EL (cell line): ENCODE measurements at places on chromosomes 5 and 9.

DNA sequence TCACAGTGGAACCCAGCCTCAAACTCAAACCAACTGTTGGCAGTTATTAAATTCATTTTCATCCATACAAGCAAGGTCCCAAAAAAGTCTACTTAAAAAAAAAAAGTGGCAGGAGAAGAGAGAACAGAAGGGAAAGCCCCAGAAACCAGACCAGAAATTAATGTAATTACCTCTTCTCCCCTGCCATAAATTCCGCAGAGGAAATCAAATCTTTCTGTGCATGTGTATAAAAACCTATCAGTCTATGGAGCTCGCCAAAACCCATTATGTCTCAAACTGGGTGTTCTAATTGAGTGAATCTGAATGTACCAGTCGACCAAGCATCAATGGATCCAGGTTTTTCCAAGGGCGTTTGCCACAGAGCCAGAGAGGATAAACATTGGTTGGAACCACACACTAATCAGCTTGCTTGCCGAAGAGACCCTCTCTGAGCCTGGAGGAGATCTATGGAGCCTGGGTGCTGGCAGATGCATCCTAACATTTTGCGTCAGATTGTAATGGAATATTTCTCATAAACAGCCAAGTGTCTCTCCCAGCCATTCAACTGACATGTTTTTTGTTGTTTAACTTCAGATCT, 7.9 kb upstream of the HAND1 start:
- DNase-seq: no peak

DNA sequence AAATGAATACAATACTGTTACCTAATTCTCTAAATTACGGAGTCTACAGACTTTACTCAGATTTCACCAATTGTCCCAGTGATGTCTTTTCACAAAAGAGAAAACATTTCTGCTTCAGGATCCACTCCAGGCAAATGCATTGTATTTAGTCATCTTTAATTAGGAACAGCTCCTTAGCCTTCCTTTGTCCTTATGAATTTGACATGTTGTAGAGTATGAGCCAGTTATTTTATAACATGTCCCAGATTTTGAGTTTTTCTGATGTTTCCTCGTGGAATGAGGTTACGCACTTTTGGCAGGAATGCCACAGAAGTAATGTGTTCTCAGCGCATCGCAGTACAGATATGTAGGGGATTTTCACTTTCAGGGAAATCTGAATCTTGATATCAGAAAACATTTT, 10.5 kb downstream of the HABP4 start:
- peak; percentile 19 for DNase-seq

DNA sequence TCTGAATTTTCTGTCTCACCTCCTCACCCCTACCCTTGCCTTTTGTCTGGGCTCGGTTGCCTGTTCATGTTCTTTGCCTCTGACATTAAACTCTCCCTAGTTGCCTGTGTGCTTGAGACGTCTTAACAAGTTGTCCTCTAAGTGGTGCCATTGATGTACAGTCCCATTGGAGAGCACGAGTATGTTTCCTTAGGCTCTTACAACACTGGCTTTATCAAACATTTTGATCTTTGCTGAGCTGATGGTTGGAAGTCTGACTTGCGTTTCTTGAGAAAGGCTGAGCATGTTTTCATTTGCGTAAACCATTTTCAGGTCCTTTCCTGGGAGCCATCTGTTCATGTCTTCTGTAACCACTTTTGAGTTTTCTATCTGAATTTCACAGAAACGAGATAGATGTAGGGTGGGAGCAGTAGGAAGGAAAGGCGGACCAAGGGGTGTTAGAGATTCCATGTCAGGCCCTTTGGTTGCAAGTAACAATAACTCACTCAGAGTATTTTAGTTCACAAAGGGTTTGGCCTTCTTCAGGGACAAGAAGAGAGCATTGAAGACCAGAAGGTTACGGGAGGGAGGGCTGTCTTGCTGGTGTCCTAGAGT, 35.4 kb downstream of the OTULIN start:
- no peak for DNase-seq

- DNase-seq: peak; percentile 85
Measured at GRCh38 chr9:99365233-99365980, 143.3 kb downstream of the SEC61B start.

- no peak for DNase-seq
Measured at GRCh38 chr9:111712369-111712768, 51.0 kb downstream of the GNG10 start.

- DNase-seq: peak; percentile 89
Measured at GRCh38 chr9:112112519-112112918, 62.6 kb downstream of the SUSD1 start.

DNA sequence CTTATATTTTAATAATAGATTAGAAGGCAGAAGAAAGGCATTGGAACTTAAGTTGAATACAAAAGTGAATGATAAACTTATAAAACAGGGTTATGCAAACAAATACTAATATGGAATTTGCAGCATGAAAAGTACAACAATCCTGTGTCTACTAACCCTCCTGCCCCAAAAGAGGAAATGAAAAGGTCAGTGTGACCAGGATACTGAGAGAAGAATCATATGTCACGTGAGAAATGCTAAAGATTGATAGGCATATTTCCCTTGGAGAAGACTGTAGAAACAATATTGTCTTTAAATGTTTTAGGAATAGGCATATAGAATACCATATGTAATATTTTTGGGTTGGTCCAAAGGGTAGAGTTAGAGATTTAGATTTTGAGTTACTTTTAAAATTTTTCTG, 3.8 kb downstream of the WDR36 start:
- no peak for DNase-seq

- no peak for DNase-seq
Measured at GRCh38 chr5:112867411-112867810, 6.3 kb downstream of the SRP19 start.

GRCh38 chr5:169415948-169416347, 115.0 kb upstream of the SLIT3 start:
- no peak for DNase-seq

- DNase-seq: no peak
Measured at GRCh38 chr5:169547508-169547907, 36.1 kb upstream of the SPDL1 start.

- no peak for DNase-seq
Measured at GRCh38 chr5:16450163-16450562, 15.4 kb downstream of the ZNF622 start.

- peak; percentile 51 for DNase-seq
Measured at GRCh38 chr9:108468364-108468763, 387.4 kb downstream of the ACTL7B start.

DNA sequence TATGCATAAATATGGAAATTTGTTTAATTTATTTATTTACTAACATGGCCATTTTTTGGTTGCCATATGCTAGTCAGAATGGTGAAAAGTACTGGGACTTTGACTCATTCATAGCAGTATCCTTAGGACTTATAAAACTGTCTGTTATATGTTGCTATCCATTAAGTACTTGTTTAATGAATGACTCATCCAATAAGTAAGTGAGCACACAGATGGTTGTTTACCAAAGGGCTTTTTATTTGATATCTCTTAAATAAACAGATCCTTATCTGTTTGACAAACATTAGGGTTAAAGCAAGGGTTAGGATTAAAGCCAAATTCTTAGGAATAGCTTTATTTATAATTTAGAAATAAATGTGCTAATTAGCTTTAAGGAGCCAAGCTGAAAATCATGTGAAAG, 183.4 kb downstream of the FBXO4 start:
- DNase-seq: no peak

GRCh38 chr5:14204785-14205321, 61.7 kb downstream of the TRIO start:
- peak; percentile 83 for DNase-seq

DNA sequence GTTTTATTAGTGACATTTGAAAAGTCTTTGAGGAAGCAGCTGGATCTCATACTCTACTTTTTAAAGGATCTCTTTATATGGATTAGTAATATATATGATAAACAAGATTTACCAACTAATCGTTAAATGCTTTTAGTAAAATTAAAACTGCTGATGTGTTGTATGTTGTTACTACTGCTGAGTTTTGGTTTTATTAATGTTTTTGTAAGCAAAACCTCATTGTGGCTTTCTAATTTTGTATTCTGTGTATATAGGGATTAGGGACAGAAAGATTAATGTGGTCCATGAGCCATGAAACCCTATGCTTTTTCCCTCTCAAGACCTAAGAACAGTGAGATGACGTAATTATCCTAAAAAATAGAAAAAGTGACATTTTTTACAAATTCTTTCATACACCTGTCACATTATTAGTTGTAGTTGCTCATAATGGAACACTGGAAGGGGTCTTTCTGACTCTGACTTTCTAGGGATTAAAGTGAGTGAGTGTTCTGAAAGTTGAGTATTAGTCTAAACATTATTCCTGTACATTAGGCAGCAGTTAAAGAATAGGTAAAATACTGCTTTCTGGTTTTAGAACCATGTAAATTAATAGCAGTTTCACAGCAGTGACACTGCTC, 85.9 kb downstream of the SLC12A2 start:
- no peak for DNase-seq

DNA sequence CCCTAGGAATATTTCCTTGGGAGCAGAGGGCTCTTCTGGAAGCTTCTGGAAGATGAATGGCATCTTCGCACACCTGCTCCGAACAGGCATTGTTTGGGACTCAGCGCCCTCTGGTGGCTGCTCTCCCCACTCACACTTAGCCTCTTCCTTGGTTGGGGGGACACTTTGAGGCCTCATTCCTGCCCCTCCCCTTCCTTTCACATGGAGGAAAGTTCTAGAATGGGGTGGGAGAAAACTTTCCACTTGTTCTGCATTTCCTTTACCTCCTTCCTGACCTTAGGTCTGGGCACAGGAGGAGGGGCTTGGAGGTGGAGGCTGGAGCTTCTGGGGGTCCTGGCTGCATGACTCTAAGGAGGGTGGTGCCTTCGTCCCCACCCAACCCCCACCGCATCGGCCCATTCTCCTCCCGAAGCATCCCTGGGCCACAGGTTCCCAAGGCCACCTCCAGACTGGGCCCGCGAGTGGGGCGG, 19.3 kb upstream of the SMIM32 start:
- peak; percentile 42 for DNase-seq

- no peak for DNase-seq
Measured at GRCh38 chr5:167155387-167156005, 1135.9 kb upstream of the WWC1 start.

DNA sequence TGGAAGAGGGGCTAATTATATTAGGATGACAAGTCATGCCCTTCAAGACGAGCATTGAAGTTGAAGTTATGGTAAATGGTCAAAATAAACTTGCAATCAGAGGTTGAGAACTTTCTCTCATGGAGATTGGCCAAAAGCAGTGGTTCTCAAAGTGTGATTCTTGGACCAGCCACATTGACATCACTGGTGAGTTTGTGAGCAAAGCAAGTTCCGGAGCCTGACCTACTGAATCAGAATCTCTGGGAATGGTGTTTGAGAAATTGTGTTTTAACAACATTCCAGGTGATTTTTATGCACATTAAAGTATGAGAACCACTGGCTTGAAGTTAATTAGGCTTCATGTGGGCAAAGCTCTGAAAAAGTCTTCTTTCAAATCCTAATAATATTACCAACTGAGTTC, 403.5 kb downstream of the ZSWIM6 start:
- DNase-seq: no peak

- no peak for DNase-seq
Measured at GRCh38 chr9:111463048-111463447, 21.1 kb downstream of the ECPAS start.

- DNase-seq: no peak
Measured at GRCh38 chr5:164518741-164519080, 1013.3 kb downstream of the MAT2B start.

DNA sequence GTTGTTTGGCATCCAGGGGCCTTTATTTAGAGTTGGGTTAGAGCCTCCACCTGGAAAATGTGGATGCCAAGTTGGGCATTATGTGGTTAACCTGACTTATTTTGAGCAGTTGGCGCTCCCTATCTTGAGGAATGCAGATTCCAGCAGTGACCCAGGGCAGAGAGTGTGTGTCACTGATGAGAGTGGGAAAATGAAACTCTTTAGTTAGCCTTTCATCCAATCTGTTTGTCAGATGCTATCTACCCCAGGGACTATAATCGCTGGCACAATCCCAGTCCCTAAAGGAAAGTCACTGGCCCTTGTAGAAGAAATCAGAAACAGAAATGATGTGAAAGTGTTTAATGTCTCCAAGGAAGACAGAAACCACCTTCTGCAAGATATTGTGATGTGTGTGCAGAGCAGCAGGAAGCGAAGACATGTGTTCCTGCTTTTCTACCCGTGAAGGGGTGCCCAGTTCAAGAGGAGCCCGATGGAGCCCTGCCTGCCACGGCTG, 10.2 kb upstream of the STING1 start:
- peak; percentile 70 for DNase-seq

DNA sequence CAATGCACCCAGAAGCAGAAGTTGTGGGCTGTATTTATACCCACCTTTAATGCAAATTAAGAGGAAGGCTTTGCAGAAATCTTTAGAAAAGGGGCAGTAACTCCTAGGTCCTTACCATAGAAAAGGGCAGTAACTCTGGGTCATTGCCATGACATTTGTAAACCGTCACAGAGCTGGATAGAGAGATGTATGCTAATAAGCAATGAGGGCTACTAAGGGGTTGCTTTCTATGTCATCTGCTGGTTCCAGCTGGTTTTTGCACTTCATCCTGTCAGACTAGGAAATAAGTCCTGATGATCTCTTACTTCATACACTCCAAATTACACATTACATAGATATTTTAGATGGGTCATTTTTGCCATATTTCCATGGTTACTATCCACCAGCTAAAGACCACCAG, 299.1 kb upstream of the TYRP1 start:
- no peak for DNase-seq

DNA sequence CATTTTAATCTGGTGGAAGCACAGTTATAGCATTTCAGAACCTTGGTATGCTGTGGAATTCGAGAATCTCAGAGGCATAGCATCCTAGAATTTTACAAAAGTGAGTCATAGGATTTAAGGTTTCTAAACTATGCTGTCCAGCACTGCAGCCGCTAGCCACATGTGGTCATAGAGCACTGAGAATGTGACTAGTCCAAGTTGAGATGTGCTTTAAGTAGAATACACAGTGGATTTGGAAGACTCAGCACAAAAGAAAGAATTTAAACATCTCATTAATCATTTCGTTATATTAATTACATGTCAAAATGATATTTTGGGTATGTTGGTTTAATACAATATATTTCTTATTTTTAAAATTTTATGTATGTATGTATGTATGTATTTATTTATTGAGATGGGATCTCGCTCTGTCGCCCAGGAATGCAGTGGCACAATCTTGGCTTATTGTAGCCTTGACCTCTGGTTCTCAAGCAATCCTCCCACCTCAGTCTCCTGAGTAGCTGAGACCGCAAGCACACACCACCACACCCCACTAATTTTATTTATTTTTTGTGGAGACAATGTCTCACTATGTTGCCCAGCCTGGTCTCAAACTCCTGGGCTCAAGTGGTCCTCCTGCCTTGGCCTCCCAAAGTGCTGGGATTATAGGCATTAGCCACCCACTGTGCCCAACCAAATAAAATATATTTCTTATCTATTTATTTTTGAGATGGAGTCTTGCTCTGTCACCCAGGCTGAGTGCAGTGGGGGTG, 20.4 kb upstream of the RPS14 start:
- DNase-seq: peak; percentile 99

- DNase-seq: no peak
Measured at GRCh38 chr5:151665613-151666012, 21.1 kb downstream of the SPARC start.

DNA sequence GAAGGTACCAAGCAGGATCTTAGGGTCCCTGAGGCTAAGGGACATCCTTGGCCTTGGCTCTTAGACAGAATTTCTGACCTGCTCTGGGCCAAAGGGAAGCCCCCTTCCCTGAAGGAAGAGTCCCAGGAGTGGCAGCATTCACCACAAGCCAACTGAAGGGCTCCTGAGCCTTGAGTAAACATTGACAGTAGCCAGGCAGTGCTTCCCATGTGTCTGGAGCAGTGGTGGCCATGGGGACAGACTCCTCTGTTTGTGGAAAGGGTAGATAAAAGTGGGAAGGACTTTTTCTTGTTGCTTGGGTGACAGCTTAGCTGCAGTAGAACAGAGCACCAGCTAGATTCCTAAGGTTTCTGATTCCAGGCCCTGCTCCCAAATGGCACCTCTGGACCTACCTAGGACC, 61.4 kb upstream of the VLDLR start:
- no peak for DNase-seq
